CD4-positive, alpha-beta T cell treated with Interleukin-17A for 1 hour (primary cell): ENCODE measurements at places on chromosomes 2 and 18.
A peak's percentile ranks its signal among the peaks of the same experiment; 100 is the strongest.

DNA sequence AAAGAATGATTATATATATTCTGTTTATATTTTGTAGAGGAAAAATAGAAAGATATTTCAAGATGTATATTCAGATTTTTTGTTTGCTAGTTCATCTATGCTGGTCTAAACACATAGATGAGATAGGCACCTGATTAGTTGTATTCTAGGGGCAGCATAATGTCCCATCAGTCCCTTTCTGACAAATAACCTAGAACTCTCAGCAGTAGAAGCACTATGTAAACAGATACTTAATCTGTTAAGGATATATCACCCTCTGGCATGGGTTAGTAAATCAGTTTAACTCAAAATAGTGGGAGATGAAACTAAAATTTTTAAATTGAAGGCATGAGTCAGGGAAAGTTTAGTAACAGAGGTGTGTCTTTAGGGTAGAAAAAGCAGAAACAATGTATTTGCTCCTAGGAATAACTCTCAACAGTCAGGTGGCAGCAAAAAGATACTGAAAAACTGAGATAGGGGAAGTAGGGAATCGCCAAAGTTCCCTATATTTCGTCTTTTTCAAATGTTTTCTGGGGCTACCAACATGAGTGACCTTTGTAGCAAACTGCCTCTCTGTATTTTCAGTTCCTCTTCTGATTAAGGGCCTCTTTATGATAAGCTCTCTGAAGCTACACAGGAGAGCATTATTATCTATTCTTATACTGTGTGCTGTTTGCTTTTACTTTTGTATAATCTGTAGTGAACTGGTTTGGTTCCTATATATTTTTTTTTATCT, 5.7 kb downstream of the PPP1R1C start:
- DNase-seq, result peak; percentile 9

DNA sequence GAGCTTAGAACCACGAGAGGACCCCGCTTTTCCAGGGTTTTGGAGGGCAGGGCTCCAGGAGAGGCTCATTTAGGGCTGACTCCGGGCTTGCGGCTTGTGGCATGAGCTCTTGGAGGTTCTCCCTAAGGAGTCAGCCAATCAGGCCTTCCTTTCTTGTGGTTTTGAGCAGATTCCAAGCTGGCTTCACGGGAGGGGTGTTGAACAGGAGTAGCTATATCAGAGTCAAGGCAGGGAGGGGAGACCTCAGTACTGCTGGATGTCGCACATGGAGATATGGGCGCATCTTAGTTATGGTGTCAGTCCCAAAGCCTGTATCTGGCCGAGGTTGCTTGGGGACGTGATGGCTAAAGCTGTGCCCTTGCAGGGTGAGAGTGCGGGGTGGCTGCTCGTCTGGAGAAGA, 98.6 kb downstream of the AGAP1 start:
- no peak for DNase-seq

GRCh38 chr2:76953733-76954347, 568.3 kb downstream of the LRRTM4 start:
- DNase-seq, result no peak

DNA sequence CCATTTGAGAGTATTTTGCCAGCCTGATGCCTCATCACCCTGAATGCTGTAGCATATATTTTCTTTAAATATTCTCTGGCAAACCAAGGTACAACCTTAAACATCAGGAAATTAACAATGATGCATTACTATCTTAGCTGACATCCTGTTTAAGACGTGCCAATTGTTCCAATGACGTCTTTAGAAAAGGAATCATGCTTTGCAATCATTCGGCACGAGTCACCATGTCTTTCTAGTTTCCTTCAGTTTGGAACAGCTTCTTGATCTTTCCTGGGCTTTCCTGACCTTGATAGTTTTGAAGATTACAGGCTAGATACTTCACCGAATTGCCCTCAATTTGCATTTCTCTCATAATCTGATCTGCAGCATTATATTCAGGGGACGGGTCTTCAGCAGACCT, 88.2 kb upstream of the GLI2 start:
- no peak for DNase-seq

DNA sequence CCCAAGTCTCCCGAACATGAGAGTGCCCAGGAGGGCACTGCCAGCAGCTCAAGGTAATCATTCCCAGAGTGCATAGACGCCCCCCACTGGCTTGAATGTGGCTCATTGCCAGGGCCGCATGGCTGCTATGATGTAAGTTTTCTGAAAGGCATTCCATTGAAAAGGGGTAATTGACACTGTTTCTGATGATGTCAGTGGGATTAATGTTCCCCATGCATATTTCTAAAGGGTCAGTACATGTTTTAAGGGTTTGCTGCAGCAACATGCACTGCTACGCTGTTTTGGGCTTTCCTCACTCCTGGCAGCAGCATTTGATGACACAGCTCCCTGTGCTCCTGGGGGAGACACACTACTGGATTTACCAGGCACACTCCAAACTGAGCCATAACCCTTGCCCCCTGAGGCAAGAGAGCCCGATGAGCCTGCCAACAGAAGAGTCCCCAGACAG, 36.7 kb downstream of the KIAA2012 start:
- no peak for DNase-seq

DNA sequence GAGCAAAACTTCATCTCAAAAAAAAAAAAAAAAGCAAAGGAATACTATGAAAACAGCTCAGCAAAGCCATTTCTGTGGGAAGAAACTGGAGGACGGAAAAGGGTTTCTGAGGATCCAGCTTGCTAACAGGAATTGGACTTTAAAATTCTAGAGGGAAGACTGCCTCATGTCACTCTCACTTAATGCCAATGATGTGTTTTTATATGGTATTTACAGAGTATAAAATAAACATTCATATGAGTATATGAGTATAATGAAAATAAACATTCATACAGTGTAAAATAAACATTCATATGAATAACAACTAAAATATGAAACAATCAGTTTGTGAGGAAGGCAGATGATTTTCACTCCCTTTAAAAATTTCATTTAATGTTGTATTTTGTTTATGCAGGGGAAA, 43.9 kb downstream of the CHMP3 start:
- DNase-seq, result no peak

DNA sequence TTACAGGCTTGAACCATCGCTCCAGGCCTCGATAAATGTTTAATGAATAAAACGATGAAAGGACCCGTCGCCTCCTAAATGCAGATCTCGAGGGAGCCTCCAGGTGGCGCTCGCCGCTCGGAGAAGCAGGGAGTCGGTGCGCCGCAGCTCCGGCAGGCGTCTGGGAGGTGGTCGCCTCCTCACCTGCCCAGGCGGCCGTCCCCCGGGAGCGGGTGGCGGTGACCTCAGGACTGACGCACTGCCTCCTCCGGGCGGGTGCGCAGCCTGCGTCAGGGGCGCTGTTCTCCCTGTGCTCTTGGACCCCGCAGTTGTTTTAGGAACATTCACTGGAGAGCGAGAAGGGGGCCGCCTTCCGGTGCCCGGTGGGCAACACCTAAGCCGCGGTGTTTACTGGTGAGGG, 38.6 kb upstream of the POLE4 start:
- DNase-seq, result peak; percentile 65
